ENCODE measurements at places on chromosomes 7 and 10. TPM values are rescaled to one million over a fixed set of nuclear protein-coding genes. Genes with fewer than 3 reads are reported as not detected.
A peak's percentile ranks its signal among the peaks of the same experiment; 100 is the strongest.

GRCh38 chr7:138816650-138817049 is 18.7 kb upstream of the ATP6V0A4 start:
- no peak for DNase-seq

- peak; percentile 31 for DNase-seq
Observed at GRCh38 chr10:12350167-12350872, 973 bp downstream of the CAMK1D start.

- DNase-seq: peak; percentile 59
Observed at GRCh38 chr7:141617280-141617679, 66.1 kb downstream of the AGK start.

GRCh38 chr7:28161331-28161730 is 19.3 kb downstream of the JAZF1 start:
- DNase-seq: no peak

The C10orf67 gene
- total RNA-seq: under 0.01 TPM

The SRRT gene
- total RNA-seq: 50.6 TPM

- no peak for DNase-seq
Observed at GRCh38 chr7:155141562-155141961, 71.4 kb downstream of the HTR5A start.

The CWF19L1 gene
- 36.3 TPM for total RNA-seq

The HYAL4 gene
- total RNA-seq: 0.64 TPM

GRCh38 chr10:72270607-72271281 is 3.0 kb upstream of the DDIT4 start:
- no peak for DNase-seq

DNA sequence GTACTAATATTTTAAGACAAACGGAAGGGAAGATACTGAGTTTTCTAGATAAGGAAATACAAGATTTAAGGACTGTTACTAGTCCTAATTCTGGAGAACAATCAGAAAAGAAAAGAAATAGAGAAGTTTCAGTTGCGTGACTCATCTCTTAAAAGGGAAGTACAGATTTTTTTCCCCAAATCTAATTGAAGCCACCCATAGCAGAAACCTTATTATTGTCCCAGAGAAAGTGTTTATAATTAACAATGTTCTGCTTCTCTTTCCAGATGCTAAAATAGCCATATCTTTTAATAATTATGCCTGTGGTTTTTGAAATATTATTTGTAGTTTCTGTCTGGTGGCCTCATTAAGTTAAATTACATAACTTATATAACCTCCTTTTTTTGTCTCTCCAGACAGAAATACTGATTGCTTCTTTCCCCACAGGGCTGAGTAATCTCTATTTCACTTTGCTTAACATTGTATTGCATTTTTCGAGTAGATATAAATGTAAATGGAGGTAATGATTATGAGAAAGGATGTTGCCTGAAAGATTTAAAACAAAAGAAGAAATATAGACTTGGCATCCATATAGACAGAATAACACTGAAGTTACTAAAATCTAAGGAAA is 240.7 kb upstream of the MBL2 start:
- no peak for DNase-seq

DNA sequence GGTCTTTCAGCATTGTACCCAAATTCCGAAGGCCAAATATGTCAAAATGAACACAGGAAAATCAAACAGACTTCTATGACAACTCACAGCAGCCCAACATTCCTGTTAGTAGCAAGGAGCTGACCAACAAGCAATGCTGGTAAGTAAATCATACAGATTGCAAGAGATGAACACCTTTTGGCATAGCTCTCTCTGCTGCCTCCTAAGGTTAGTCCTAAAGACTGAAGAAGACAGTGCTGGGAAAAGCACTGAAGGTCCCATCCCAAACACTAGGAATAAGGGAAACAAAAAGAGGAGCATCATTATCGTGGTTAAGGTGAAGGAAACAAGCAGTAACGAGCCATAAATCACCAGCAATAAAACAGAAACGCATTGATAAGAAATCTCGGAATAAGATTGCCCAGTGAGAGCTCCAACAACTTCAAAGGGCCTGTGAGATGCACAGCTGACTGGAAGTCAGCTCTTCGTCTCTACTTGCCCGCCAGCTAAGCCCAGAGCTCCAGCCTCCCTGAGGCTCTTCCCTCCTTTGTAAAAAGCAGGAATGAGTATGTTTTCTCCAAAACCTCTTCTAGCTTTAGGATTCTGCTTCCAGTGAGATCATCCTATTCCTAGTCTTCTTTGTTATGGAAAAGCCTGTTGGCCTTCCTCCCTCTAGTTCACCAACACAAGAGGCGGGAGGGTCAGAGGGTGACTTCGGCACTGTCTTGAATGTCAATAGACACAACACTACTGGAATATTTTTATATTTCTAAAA is 15.3 kb downstream of the NUDT5 start:
- no peak for DNase-seq

The CLRN3 gene
- not detected for total RNA-seq

GRCh38 chr10:116316503-116316902 is 7.7 kb upstream of the CCDC172 start:
- DNase-seq: no peak

The NRCAM gene
- total RNA-seq: 0.97 TPM

GRCh38 chr7:18347170-18347569 is 148.4 kb upstream of the HDAC9 start:
- peak; percentile 51 for DNase-seq

The HSPB1 gene
- 77.7 TPM for total RNA-seq

- no peak for DNase-seq
Observed at GRCh38 chr7:131122394-131122793, 205.3 kb upstream of the MKLN1 start.

The NUTM2E gene
- total RNA-seq: under 0.01 TPM

The FOXI2 gene
- total RNA-seq: not detected

GRCh38 chr7:40722242-40722641 is 587.4 kb downstream of the SUGCT start:
- no peak for DNase-seq

The MMRN2 gene
- 2.3 TPM for total RNA-seq

The GBX1 gene
- total RNA-seq: not detected

Measured in fibroblast of villous mesenchyme (primary cell).